ENCODE measurements at places on chromosomes 2 and 18.

DNA sequence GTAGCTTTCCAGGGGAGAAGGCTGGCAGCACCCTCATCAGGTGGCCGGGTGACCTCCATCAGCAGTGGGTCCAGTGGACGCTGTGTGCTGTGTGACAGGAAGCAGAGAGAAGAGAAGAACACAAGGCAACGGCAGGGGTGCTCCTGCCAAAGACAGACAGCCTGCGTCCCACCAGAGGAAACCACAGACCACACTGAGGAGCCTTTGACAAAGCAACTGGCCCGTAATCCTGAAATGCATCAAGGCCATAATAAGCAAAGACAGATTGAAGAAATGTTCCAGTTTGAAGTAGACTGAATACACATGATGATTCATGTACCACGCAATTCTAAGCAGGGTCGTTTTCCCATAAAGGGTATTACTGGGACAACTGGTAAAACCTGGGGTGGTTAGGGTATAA lies 172.4 kb downstream of the FBXO15 start:
- DNase-seq = no peak

- no peak for DNase-seq
These were observed 182.4 kb downstream of the NEDD4L start for GRCh38 chr18:58226429-58226828.

DNA sequence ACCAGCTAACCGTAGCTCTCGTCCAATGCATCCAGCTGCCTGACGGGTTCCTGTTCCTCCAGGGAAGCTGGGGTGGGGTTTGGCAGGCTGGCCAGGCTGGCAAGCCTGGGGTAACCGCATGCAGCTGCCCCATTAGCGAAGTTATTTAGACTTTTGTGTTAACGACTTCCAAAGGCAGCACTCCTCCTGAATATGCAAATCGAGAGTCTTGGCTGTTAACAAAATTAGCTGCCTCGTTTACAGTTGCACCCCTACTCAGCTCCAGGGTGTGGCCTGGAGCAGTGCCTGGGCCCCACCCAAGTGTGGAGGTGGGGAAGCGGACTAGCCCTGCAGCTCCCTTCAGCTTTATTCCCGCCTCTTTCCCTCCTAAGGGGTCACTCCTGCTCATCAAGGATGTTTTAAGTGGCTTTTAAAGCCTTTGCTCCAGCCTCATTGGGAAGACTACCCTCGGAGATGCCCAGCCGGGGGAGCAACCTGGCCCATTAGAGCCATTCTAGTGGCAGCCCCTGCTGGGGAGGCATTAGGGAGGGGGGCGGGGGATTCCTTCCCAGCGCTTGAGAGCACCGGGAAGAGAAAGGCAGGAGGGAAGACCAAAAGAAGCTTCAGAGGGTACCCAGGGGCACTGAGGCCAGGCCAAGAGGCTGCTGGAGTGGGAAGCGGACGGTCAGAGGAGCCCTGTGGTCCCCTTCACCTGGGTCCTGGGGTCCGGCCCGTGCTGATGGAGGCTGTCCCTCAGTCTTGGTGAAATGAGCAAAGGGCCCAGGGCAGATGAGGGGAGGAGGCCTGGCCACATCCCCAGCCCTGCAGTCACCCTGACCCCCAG lies 204.1 kb downstream of the CELF4 start:
- no peak for DNase-seq

GRCh38 chr2:2851806-2852777 lies 521.0 kb upstream of the MYT1L start:
- DNase-seq = no peak

GRCh38 chr18:57585421-57585820 lies 1.1 kb downstream of the FECH start:
- DNase-seq = no peak

DNA sequence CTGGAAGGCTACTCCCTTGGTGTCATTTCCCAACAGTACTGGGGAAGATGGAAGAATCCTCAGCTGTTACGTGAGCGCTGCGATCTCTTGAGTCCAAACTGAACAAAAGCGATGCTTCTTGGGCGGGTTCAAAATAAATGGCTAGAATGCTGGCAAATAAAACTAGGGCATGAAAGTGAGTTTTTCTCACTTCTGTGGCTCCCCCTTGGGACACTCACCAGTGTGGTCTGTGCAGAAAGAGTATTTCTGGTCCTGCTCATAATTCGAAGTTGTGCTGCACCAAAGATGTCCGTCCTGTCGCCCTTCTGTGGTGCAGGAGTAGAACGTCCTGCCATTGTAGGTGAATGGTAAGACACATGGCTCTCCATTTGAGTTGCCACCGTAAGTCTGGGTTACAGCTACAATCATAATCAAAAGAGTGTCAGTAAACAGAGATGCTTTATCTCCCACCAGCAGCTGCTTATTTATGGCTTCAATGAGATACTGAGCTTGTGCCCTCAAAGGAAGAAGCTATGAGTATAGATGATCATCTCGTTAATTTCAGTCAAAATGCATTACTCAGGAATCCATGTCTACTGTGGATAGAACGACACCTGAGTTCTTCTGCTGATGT lies 11.8 kb downstream of the FN1 start:
- DNase-seq = no peak

DNA sequence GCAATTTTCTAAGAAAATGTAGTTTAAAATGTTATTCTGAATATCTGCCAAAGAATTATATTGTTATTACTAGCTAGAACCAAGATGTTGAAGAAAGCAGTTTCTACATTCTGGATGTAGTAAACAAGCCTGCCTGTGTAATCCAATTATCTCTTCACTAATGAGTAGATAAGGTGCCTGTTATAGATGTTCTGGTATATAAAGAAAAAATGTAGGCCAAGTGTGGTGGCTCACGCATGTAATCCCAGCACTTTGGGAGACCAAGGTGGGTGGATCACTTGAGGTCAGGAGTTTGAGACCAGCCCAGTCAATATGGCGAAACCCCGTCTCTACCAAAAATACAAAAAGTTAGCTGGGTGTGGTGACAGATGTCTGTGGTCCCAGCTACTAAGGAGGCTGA lies 28.9 kb downstream of the CD302 start:
- DNase-seq = no peak

DNA sequence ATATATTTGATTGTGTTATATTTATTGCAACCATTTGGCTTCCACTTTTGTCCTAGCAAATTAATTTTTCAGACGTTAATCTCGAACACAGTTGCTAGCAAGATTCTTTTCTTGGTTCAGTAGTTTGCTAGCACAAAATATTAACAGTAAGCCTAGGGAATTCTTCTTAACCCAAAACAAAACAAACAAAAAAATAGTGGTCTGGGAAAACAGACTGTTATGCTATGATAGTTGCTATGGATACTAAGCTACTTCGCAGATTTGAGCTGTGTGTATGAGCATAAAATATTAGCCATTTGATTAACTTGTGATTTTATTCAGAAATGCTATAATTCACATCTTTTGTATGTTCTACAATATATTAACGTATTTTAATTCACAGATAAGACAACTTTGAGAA lies 541.5 kb upstream of the NETO1 start:
- DNase-seq = no peak

DNA sequence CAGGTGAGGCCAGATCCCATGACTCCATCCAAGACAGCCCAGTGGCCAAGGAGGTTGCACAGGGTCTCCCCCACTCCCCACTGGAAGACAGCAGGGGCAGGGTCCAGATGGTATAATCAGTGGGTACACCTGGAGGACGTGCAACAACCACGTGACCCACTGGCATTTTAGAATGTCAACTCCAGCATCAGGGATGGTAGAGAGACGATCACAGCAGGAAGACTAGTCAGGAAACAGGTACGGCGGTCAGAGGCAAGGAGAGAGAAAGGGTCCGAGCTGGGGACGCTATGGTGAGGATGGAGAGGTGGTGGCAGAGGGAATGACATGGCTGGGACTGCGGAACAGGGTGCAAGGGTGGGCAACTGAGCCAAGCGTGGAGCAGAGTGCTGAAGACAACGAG lies 23.0 kb downstream of the SERTAD2 start:
- DNase-seq = no peak

DNA sequence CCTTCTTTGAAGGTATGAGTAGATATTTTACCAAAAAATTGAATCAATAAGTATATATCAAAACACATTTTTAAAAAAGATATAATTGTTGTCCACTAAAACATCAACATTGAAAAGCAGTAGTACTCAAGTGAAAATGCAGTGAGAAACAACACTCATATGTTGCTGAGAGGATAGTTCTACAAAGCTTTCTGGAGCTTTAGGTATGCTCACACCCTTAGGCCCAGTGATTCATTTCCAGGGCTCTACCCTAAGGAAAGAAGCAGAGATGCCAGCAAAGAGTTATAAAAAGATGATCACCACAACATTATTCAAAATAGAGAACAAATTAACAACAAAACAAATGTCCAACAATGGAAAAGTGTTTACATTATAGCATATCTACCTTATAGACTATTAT lies 197.3 kb upstream of the CCDC150 start:
- no peak for DNase-seq

- DNase-seq = no peak
These were observed 43.8 kb downstream of the GBX2 start for GRCh38 chr2:236124182-236124893.

Measured in activated CD8-positive, alpha-beta memory T cell treated with anti-CD3 and anti-CD28 coated beads for 1 hour (primary cell).